ENCODE measurements at places on chromosomes 3 and 15. TPM values are rescaled to one million over a fixed set of nuclear protein-coding genes. Genes with fewer than 3 reads are reported as not detected.

The SERINC4 gene
- polyA plus RNA-seq: not detected

The NCEH1 gene
- polyA plus RNA-seq: 11.9 TPM

The CILP gene
- polyA plus RNA-seq: 15.9 TPM

The NRG4 gene
- 0.78 TPM for polyA plus RNA-seq

The LRTM1 gene
- 140 TPM for polyA plus RNA-seq

The ZCWPW2 gene
- 3.3 TPM for polyA plus RNA-seq

The SERPINI2 gene
- polyA plus RNA-seq: 0.13 TPM

The EID1 gene
- 241 TPM for polyA plus RNA-seq

The TF gene
- 3.0 TPM for polyA plus RNA-seq

The PPARG gene
- 3.4 TPM for polyA plus RNA-seq

The ZNF501 gene
- polyA plus RNA-seq: 6.0 TPM

The SAMMSON gene
- polyA plus RNA-seq: not detected

The IMPG2 gene
- polyA plus RNA-seq: 1.1 TPM

DNA sequence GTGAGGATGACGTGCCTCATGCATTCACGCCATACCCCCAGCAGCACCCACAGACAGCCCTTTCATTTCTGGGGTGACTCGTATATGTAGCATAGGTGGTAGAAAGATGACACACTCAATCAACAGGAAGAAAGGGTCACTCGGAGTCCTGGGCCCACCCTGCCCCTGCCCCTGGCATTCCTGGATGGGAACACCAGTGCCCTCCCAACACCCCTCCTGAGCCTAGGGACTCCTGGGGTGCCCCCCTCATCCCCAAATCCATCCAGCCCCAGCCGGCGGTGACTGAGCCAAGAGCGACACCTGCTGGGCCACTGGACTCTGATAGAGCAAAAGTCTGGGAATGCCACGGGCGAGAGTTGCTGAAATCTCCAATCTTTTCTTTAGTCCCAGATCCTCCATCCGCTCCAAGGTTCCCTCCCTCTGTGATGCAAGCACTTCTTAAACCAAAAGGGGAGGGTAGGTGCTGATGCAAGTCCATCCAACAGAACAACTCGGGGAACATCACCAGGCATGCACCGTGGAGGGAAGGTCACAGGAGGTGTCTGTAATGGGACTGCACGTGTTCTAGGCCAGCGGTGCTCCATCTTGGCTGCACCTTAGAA lies 31.1 kb downstream of the ACAN start:
- peak; percentile 34 for DNase-seq

DNA sequence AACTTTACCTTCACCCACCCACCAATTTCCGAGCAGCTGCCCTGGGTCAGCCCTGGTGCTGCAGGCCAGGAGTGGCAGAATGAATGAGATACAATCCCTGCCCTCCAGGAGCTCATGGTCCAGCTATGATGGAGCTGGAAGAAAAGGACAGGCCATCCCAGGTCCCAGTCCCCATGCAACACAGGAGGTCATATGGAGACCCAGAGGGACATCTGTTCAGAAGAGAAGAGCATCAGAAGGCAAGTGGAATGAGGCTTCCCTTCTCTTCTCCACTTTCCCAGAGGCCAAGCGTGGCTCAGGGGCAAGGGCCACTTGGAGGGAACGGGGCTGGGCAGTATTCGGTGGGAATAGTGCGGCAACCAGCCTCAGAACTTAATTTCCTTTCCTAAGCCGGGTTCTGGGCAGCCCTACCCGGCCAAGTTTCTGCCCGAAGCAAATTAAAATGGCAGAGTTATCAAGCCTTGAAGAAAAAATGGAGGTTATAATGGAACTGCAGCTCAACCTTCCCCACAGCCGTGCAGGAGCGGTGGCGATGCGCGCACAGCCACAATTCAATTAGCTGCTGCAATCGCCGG lies 35.9 kb downstream of the TLE3 start:
- no peak for DNase-seq

- peak; percentile 67 for DNase-seq
Observed at GRCh38 chr3:160754371-160754854, 1.6 kb upstream of the PPM1L start.

DNA sequence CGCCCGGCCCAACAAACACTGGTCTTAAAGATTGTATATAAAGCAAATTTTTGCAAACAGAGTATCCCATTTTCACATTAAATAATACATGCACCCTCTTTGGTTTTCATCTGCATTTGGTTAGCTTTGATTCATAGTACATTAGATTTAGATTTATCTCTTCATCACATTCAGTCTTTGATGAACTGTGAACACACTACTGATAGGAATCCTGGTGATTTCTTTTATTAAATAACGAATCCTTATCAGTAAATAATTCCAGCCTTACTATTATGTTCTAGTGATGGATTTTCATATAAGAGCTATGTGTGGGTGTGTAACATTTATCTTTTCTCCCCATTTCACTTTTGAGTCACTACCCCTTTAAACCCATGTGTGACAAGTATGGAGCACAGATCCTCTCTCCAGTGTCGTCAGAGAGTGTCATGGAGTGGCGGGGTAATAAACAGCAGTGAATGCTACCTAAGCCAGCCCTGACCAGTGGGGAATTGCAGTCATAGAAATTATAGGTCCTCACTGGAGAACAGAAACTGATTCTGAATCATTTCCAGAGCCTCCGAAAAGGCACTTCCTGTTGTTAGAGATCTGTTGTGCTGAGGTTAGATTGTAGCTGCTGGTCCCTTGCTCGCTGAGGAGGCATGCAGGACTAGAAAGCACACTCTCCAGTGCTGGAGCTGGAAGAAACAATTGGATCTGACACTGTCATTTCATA lies 22.0 kb downstream of the SLC7A14 start:
- no peak for DNase-seq

GRCh38 chr3:4797201-4797705 lies 182.0 kb upstream of the BHLHE40 start:
- no peak for DNase-seq

GRCh38 chr15:66866656-66867055 lies 164.6 kb downstream of the SMAD6 start:
- no peak for DNase-seq

DNA sequence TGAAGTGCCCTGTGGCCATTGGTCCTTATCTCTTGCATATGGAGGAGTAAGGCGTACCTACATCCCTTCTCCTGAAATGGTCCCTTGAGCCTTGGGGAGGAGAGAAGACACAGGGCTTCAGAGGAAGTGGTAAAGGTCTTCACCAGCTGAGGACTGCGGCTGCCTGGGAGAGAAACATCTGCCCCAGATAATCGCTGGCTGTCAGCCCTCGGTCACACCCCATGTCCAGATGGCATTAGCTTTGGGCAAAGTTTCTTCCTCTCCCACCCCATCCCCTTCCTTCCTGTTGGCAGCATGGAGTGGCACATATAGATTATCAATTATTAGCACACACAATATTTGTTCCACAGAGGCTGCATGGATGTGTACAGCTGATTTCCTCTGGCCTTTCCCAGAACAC lies 61.6 kb downstream of the LRTM1 start:
- no peak for DNase-seq

GRCh38 chr3:122406198-122406597 lies 9.7 kb downstream of the WDR5B start:
- DNase-seq: no peak

DNA sequence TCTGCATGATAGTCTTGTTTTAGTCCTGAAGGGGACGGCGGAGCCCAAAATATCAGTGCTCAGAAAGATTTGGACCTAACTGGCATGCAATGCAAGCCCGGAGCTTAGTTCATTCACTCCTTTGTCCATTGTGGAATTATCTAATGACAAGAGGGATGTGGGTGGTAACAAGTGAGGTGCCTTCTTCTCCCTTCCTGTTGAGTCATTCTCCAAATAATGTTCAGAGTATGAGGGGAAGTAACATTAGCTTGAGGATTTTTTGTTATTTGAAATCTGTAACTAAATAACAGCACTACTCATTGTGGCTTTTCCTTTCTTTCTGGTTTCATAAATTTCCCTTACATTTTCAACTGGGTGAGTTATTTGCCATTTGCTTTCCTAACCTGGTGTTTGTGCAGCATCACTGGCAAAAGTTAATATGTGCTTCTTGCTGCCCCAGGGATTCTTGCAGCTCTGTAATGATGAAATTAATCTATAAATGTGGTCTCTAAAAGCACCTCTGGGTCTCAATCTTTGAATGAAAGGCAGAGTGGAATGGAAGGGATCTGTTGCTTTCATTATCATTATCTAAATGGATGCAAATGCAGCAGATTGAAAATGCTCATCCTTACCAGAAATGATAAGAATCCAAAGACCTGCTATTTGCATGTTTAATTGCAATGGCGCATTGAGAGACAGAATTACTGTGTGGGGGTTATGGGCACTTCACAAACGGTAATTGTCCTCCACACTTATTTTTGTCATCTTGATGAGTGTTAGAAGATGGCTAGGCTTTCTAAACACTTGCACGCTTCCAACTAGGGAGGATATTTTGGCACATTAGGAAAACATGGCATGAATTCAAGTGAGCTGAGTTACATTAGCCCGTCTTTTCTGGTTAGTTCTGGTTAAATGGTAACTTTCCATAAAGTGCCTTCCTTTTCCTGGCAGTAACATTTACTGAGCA lies 89.9 kb upstream of the MITF start:
- no peak for DNase-seq

DNA sequence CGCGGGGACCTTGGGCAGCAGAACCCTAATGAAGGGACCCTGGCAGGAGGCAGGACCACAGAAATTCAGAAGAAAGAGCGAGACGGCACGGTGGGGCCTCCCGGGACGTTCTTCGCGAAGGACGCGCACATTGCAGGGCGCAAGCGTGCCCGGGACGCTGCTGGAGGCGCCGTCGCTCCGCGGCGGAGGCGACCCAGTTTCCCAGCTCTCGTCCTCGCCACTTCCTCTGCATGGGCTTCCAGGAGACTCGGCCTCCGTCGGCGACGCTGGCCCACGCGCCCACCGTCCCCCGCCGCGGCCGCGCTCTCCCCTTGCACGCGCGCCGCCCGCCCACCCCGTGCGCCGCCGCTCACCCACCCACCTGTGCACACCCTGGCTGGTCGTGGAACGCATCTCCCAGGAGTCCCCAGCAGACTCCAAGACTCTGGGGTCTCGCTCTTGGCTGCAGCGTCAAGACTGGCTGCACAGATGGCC lies 31.8 kb upstream of the SMAD3 start:
- DNase-seq: no peak

DNA sequence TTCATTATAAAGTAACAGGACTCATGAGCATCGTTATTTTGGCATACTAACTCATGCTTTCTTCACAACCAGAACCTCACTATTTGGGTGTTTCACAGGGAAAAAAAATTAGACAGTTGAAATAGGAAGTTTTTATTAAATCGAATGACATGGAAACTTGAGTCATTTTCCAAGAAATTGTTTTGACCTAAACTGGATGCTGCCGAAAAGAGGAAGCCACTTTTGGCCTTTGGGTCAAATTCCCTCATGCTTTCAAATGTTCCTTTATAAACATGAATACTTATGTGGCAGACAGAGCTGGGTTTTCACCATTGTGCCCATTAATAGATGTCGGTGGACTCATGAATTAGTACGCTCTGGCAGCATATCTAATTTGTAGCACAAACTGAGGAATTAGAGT lies 224.9 kb downstream of the MCTP2 start:
- DNase-seq: no peak

DNA sequence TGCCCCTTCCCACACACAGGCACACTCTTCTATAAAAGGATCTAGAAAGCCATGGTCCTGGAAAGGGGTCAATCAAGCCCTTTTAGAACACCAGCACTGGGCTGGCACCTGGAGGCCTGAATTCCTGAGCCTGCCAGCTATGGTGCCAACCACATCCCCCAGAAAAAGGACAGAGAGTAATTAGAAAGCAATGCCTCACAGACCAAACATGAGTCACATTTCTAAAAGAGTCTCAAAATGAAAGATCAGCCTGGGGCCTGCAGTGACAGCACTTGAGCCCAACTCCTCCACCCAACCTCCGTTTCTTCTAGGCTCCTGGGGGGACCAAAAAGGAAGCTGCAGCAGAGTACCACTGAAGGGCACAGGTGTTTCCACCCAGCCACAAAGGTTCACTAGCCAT lies 14.1 kb downstream of the MYLK start:
- DNase-seq: no peak

- no peak for DNase-seq
Observed at GRCh38 chr3:175349168-175349567, 490.0 kb downstream of the NAALADL2 start.

GRCh38 chr3:139937674-139938279 lies 2.8 kb downstream of the CLSTN2 start:
- peak; percentile 38 for DNase-seq

- peak; percentile 63 for DNase-seq
Observed at GRCh38 chr15:101615986-101616848, 36.0 kb downstream of the TM2D3 start.

GRCh38 chr3:5220193-5220592 lies 32.7 kb downstream of the EDEM1 start:
- DNase-seq: no peak

GRCh38 chr15:85657132-85657531 lies 137.6 kb downstream of the KLHL25 start:
- no peak for DNase-seq

GRCh38 chr15:95520511-95520910 lies 810.0 kb upstream of the NR2F2 start:
- no peak for DNase-seq

DNA sequence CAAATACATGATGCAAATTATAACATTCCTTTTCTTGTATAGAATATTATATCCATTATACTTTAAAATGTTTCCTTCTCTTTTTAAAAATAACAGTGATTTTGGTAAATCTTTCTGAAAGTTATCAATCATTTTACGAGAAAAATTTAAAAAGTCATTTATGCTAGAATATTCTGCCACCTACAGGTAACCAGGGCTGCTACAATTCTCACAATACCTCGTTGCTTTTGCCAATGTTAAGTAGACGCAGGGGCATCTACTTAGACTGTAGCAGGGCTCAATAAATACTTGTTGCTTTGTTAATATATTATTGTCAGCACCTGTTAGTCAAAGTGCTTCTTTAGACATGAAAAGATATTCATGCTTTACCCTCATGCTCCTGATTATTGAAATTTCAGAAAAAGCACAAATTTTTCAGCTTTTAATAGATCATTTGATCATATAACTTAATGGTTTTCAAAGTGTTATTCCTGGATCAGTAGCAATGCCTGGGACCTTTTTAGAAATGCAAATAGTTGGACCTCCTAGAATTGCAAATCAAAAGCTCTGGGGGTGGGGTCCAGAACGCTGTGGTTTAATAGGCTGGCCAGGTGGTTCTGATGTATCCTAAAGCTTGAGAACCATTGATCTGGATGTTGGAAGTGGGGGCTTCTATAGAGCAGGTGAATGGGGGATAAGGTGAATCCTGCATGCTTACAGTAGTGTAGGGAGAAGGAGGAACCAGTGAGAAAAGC lies 223.6 kb upstream of the PDZRN3 start:
- peak; percentile 26 for DNase-seq

- DNase-seq: no peak
Observed at GRCh38 chr15:27767918-27768640, 331.0 kb downstream of the OCA2 start.

GRCh38 chr15:22866079-22866478 lies 27.6 kb downstream of the NIPA2 start:
- DNase-seq: no peak

GRCh38 chr15:27707257-27707656 lies 391.9 kb downstream of the OCA2 start:
- peak; percentile 12 for DNase-seq

Data from muscle of arm (tissue), 14 donors.